Suppressor macrophage (primary cell): ENCODE measurements at places on chromosomes 3 and 15.

GRCh38 chr3:132456136-132456535 is 38.8 kb downstream of the DNAJC13 start:
- peak; percentile 60 for DNase-seq

GRCh38 chr15:44010089-44010488 is 183.3 kb downstream of the WDR76 start:
- DNase-seq, result no peak

DNA sequence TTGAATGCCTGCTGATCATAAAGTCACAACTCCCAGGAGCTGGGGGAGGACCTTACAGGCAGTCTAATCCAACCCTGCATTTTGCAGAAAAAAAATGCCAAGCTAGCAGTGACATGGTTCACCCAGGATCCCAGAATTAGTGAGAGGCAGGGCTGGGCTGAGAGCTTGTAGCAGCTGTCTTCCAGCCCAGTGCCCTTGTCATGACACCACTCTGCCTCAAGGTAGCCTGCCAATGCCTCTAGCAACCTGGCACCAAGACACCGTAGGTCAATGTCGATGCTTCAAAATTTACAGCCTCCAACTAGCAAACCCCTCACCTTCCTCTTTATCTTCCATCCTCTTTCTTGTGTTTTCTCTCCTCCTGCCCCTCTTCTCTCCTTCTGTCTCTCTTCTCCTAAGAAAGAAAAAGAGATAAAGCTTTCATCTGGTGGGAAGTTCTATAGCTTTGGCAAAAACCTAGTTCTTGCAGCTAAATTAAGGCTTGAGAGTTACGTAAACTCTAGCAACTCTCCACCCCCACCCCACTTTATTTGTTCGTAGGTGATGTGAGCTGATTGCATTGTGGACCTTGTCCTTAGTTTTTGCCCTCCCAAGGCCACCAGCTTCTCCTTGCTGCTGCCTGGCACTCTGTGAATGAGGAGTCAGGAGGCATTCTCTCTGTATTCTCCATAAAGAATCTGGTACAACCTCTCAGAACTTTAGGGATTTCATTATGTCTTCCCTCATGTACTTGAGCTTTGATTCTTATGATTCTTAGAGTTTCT is 18.3 kb upstream of the BFSP2 start:
- no peak for DNase-seq

DNA sequence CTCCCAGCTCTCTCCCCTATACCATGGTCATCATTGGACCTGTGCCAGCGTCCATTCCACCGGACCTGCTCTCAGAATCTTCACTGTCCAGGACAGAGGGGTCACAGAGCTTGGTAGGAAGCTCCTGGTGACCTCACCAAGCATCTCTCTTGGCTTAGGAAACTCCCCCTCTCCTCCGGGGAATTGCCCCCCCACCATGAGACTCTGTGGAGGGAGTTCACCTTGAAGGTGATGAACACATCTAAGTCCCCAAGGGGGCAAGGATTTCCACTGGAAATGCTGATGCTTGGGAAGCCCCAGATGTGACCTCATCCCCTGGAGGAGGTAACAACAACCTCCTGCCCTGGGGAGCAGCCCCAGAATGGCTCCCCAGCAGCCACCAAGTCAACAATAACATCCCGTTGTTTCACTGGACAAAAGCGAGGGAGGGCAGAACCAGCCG is 3.2 kb downstream of the SEMA7A start:
- no peak for DNase-seq

DNA sequence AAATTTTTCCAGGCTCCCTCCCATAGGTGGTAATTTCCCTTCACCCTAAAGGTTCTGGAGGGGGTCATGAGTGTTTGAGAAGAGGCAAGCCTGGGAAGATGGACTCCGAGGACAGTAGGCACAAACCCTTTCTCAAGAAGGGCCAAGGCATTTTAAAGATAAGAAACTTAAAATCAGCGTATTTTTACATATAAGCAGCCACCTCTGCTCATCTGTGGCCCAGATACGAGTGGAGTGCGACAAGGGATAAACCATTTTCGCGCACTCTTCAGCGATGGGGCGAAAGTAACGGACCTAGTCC is 539 bp downstream of the RASSF1 start:
- no peak for DNase-seq

DNA sequence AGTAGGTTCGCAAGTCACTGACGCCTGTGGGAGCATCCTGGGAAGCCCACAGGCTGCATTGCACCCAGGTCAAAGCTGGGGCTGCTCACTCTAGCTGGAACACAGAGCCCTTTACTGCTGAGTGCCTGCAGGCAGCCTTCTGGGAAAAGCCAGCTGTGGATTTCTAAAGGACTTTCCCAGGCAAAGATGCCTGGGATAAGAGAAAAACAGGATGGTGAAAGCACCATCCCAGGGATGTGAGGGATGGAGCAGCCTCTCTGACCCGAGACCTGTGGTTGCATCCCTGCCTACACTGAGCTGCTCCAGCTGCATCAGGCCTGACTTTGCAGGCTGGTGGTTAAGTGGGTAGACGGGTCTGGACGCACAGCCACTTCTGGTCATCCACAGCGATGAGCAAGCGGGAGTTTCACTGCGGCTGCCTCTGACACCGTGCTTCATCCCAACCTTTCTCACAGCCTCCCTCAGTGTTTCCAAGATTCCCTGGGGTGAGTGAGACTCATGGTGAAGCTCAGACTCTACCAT is 52.5 kb upstream of the AMOTL2 start:
- no peak for DNase-seq

- no peak for DNase-seq
Measured at GRCh38 chr3:124107104-124107890, 115.4 kb upstream of the ROPN1 start.

GRCh38 chr15:66154581-66154980 is 99.0 kb downstream of the MEGF11 start:
- DNase-seq, result no peak

GRCh38 chr3:138328341-138328740 is 1.3 kb downstream of the NME9 start:
- DNase-seq, result no peak

GRCh38 chr3:58639001-58639400 is 27.6 kb downstream of the FAM3D start:
- DNase-seq, result no peak

GRCh38 chr3:171349392-171349791 is 110.8 kb downstream of the TNIK start:
- DNase-seq, result no peak

DNA sequence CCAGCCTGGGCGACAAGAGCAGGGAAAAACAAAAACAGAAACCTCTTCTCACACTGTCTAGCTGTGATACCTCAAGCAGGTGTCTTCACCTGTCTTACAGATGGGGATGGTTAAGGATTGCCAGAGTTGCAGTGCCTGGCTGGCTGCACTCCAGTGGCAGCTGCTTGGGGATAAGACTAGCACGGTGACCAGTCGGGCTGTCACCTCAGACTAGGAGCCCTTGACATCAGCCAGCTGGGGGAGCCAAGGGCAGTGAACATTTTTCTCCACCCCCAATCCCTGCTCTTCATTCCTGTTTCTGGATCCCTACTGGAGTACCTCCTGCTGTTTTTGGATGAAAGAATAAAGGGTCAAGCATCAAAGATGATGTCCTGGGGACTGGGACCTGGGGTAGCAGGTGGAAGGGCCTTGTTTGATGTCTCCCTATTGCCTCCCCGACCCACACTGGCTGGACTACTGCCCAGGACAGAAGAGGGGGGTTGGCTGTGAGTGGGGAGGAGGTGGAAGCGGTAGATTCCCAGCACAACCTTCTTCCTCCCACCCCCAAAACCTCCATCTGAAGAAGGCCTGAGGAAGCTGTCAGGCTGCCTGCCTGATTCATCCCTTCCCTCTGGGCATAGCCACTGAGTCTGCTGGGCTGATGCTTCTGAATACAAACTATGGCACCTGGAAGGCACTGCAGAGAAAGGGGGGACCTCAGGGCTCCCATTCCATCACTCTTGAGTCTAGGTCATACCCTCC is 7.0 kb upstream of the CPNE9 start:
- no peak for DNase-seq
